ENCODE measurements at places on chromosomes 16 and 17.
A peak's percentile ranks its signal among the peaks of the same experiment; 100 is the strongest.

DNA sequence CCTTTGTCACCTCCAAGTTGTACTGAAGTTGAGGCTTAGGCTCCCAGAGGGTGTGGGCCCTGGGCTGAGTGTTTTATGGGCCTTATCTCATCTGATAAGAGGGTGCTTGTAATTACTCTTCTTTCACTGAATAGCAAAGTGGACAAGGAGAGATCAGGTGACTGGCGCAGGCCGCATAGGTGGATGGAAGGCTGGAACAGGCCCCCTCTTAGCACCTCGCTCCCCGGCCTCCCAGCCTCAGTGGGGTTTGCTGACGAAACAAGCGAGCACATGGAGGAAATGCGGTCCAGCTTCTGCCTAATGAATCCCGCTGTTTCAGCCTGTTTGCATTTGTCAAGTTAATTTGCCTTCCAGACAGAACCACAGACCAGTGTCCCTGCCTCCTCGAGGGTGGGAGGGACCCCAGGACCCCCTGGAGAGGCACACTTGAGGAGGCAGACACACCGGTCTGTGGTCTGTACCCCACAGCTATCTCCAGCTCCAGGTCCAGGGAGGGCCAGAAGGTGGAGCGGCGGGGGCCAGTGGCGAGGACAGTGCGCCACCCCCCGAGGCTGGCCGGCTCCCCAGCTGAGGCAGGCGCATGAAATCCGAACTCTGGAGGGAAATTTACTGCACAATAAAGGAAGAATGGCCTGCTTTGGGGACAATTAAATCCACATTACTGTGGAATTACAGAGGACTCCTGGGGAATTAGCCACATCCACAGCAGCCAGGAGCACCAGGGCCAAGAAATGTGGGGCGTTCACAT, 123.4 kb downstream of the NTN1 start:
- DNase-seq = no peak

DNA sequence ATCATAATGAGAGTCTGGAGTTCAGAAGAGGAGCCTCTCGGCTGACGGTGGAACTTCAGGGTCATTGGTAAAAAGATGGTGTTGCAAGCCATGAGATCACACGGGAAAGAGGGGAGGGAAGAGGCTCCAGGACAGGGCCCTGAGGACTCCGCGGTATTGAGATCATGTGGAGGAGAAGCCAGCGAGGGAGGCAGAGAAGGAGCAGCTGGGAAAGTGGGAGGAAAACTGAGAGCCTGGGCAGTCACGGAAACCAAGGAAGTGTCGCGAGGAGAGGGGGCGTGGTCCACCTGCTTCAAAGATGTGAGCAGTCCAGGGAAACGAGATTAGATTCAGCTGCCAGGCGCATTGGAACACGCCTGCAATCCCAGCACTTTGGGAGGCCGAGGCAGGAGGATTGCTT, 27.7 kb upstream of the SBK1 start:
- no peak for DNase-seq

GRCh38 chr16:86555704-86556075, 655 bp upstream of the MTHFSD start:
- no peak for DNase-seq

DNA sequence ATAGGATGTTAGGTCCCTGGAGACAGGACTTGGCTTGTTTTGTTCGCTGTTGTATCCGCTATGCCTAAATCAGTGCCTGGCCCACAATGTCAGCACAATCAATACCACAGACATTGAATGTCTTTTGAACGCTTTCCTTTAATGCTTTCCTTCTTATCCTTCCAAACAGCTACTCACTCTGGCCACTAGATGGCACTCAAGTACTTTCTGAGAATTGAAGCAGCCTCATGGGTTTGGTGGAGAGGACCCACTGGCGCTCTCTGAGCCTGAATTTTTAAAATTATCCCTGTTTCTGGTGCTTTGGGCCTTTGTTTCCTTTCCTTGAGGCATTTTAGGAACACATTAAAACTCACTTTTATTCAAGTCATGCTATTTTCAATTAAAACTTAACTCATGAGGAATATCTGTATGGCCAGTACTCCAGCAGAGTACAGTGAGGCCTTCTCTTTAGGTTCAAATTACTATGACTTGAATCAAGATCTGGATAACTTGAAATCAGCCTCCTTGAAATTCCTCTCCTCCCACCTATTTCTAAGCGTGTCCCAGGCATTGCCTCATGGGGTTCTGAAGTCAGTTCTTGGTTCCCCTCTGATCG, 3.2 kb upstream of the NLRP1 start:
- no peak for DNase-seq

DNA sequence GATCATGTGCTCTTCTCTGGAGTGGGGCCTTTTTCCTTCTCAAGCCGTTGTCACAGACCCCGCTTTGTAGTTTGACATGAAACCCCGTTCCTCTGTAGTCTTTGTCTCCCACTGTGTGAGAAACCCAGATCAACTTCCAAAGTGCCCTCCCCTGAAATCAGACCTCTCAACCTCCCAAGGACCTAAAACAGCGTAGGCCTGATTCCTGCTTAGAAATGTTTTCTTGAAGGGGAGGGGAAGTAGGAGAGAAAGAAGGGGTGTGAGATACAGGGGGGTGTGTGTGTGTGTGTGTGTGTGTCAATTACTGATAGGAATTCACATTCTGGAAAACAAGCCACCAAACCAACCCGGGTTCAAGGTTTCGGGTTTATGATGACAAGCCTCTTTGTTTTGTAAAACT, 1.4 kb downstream of the UBE2O start:
- DNase-seq = no peak

DNA sequence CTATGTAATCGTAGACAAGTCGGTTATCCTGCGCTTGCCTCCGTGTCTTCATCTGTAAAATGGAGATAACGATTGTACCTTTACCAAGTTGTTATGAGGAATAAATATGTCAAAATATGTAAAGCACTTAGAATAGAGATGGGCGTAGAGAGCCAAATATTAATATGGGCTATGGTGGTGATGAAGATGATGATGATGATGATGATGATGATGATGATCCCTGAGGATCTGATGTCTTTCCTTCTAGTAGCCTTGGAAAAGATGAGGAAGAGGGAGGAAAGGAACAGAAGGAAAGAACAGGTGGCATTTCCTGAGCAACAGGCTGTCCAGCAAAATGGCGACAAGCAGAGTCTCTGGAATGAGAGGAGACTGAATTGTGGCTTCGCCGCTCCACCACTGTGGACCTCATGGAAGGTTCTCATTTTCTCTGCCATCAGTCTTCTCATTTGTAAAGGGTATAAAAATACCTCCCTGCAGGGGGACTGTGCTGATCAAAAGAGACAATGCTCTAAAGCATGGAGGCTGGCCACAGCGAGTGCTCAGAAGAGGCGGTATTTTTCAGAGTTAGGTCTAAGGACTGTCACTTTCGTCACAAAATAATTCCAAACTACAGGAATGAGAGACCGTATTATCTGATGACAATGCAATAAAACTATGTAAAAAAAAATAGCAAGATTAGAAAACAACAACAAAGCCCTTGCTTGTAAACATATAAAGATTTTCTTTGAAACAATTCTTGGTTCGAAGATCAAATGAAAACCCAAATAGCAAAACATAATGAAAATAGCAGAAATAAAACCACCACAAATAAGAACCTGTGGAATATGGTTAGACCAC, 17.2 kb upstream of the RCVRN start:
- DNase-seq = no peak

DNA sequence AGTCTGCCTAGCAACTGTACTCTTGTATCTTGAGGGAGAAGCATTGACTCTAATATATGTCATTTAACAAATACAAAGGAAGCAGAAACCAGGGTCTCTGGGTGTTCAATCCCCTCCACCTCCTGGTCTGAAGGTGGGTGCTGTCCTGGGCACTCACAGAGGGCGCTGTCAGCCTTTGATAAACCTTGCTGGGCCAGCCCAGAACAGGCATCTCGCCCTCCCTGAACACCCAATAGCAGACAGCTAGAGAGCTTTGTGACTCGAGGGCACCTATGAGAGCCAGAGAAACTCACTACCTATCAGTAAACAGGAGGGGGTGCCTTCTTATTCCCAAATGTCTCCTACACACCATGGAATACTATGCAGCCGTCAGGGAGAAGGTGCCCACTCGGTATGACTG, 6.4 kb upstream of the PIPOX start:
- DNase-seq = no peak

DNA sequence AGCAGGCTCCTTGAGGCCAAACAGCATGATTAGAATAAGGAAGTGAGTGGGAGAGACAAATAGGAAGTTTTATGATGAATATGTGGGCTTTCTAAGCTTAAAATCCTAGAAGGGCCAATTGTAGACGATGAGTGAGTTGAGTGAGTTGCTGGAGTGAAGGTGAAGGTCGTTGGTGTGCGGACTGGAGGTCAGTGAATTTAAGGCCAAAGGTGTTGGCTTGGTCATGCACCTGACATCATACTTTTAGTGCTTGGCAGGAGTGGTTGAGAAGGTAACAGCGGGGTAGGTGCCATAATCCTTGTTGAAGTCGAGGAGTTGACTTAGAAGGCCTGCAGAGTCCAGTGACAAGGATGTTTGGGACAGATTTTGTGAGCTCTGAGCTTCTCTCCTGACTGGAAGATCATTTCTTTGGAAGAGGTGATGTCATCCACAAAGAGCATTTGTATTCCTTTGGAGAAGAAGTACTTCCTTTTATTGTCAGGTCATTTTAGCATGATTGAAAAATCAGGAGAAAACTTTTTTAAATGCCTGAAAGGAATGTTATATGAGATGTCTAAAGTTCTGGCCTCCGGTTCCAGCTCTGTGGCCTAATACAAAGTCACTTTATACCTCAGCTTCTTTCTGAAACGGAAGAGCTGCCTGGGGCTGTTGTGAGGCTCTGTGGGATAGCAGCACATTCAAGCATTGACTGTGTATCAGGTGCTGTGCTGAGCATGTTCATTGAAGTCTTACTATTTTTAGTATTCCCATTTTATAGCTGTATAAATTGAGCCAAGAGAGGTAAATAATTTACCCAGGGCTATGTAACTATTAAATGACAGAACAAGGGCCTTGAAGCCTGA, 53.6 kb upstream of the TBX2 start:
- no peak for DNase-seq

DNA sequence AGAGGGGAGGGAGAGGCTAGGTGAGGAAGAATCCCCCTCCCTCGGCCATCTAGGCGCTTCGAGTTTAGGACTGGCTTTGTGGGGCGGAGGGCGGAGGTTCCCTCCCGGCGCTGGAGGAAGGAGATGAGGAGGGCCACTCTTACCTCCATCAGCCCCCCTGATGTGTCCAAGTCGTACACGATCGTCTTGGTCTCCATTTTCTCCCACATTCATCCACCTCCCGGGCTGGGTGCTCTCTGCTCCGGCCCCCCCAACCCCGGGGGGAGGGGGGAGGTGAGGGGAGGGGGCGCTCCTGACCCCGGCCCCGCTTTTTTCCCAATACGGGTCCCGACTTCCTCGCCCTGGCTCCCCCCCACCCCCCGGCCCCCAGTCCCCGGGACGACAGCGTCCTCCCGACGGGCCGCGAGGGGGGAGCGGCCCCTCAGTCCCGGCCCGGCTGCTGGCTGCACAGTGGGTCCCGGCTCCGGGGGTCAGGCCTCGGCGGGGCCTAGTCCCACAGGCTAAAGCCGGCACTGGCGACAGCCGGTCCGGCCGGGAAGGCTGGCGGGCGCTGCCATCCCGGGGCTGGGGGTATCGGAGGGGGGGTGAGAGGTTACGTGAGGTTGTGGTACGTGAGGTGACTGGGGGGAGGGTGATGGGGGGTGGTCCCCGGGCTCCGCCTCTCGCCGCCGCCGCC, 428 bp downstream of the PHF12 start:
- DNase-seq = peak; percentile 6

GRCh38 chr16:73743665-73744496, 552.7 kb upstream of the PSMD7 start:
- no peak for DNase-seq

- no peak for DNase-seq
Measured at GRCh38 chr17:18859256-18859655, 1.3 kb downstream of the PRPSAP2 start.

- no peak for DNase-seq
Measured at GRCh38 chr17:2136241-2136640, 81.3 kb downstream of the HIC1 start.

DNA sequence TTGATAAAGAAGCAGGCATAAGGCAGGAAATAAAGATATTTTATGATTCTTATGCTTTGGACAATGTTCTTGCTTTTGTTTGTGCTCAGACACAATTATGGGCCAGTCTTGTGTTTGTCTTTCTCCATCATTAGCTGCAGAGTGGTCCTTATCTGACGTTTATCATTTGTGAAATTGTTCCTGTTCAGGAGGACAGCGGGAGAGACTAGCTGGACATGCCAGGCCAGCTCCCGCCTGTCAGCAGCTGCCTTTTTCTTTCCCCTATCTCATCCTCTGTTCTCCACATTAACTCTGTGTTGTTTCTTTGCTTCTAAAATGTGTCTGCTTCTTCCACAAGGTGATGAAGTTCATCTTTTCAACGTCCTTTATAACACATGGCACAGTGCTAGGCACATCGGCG, 333.5 kb downstream of the NPIPA8 start:
- no peak for DNase-seq

GRCh38 chr16:58419241-58419990, 27.1 kb downstream of the GINS3 start:
- DNase-seq = no peak

GRCh38 chr17:18182110-18182977, 1.3 kb upstream of the ALKBH5 start:
- no peak for DNase-seq

GRCh38 chr17:8187517-8188262, 2.3 kb downstream of the BORCS6 start:
- DNase-seq = peak; percentile 87

DNA sequence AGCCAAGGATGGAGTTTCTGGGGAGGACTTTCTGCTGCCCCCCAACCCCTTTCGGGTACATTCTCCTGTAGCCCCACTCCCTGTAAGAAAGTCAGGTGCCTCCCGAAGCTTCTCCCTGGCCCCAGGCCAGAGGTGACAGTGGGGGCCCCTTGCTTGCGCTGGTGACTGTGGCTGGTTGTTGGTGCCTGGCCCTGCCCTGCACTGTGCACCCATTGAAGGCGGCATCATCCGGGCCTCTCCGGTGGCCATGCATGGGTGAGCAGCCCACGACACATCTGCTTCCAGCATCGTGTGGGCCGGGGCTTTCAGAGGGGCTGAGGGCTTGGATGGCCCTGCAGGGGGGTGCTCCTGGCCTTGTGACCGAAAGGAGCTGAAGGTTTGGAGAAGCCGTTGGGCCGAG, 297.0 kb downstream of the SEC14L1 start:
- DNase-seq = no peak

- no peak for DNase-seq
Measured at GRCh38 chr17:36947922-36948716, 635 bp upstream of the AATF start.

DNA sequence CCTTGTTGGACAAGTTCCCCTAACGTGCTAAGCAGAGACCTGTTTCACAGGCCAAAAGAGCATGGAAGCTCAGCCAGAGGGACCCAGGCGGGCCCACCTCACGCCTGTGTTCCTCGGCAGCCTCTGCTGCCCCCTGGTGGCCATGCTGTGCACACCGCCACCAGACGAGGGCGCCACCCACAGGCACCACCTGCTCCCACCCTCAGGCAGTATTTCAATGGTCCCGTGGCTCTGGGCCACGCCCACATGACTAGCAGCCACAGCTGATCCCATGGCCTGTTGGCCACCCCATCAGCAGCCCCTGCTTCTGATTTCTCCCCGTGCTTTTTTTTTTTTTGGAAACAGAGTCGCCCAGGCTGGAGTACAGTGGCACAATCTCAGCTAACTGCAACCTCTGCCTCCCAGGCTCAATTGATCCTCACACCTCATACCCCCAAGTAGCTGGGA, 18.9 kb downstream of the MPG start:
- peak; percentile 79 for DNase-seq

- no peak for DNase-seq
Measured at GRCh38 chr17:41800601-41801373, 11.0 kb downstream of the P3H4 start.

GRCh38 chr17:74054249-74054648, 149.2 kb upstream of the RPL38 start:
- DNase-seq = no peak
